ENCODE measurements at places on chromosomes 5 and 9. TPM values are rescaled to one million over a fixed set of nuclear protein-coding genes. Genes with fewer than 3 reads are reported as not detected.

DNA sequence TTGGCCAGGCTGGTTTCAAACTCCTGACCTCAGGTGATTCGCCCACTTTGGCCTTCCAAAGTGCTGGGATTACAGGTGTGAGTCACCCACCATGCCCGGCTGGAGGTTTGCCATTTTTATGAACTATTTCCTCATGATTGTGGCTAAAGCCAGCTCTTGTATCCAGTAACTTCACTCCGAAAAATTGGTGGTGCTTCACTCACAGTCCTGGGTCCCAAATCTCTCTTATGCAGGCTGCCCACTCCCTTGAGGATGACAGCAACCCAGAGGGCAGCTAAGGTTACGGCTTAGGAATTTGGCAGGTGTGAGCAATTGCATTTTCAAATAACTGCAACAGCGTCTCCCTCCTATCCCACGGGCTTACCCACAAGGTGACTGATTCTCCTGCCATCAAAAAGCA lies 23.4 kb upstream of the FUBP3 start:
- DNase-seq: no peak

DNA sequence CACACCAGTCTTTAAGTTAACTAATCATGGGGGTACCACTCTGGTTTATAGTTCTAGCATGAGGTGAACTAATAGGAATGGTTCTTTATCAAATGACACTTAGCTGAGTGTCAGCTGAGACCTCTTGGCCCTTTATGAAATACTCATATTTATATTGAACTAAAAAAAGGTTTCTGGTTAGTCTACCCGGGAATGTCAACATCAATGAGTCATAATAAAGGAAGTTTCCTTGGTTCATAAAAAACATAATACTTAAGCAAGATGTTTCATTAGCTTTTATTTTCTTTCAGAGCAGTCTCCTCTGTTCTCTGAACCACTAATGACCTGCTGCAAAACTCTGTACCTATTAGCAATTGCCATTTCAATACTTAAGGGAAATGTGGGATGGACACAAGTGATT lies 13.7 kb downstream of the DAB2 start:
- DNase-seq: no peak

GRCh38 chr9:76926324-76926741 lies 20.4 kb upstream of the PRUNE2 start:
- no peak for DNase-seq

DNA sequence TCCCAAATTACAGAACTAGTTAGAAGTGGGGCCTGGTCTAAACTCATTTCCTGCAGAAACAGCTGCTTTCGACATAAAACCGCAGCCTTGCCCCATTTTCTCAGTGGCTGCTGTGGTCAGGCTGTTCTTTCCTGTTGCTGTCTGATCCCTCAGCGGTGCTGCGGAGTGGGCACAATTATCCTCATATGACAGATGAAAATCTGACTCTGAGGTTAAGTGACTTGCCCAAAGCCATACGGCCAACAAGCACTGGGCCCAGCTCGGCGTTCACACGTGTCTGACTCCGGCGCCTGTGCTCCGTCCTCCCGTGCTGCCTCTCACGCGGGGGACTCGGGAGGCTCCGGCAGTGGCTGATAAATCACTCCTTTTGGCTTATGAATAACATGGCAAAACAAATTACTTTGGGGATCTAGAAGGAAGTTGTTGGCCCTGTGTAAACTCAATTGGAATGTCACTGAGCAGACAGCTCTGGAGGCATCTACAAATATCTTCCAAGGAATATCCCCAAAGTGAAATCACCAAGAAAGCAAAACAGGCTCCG lies 142.6 kb upstream of the LMX1B start:
- no peak for DNase-seq

Gene PCDHA12
- not detected for polyA plus RNA-seq
